ENCODE measurements at places on chromosomes 7 and 10.

- peak; percentile 53 for DNase-seq
Measured at GRCh38 chr10:58435297-58435985, 50.2 kb downstream of the TFAM start.

GRCh38 chr10:77633376-77633775 is 4.2 kb downstream of the KCNMA1 start:
- no peak for DNase-seq

DNA sequence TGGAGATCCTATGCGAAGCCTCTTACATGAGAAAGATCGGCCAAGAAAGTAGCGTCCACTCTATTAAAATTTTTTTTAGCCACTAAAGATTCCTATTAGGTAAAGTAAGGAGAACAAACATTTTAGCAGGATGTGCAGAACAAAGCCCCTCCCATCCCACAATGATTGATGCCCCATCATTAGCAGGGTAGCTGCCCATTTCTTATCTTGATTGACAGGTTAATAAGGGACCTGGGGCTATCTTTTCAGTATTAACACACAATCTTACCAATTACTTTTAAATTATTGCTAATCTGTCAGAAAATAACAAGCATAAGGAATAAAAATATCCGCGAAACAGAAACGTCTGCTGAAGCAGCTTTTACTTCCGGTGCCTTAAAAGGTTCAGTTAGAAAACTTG is 5.1 kb downstream of the FZD8 start:
- no peak for DNase-seq

GRCh38 chr7:45696476-45696875 is 122.3 kb downstream of the ADCY1 start:
- DNase-seq = no peak

- DNase-seq = no peak
Measured at GRCh38 chr10:102230861-102231356, 4.8 kb downstream of the ELOVL3 start.

GRCh38 chr7:22120391-22121053 is 174.8 kb upstream of the CDCA7L start:
- DNase-seq = no peak

- DNase-seq = no peak
Measured at GRCh38 chr7:140635345-140635744, 5.3 kb downstream of the DENND2A start.

DNA sequence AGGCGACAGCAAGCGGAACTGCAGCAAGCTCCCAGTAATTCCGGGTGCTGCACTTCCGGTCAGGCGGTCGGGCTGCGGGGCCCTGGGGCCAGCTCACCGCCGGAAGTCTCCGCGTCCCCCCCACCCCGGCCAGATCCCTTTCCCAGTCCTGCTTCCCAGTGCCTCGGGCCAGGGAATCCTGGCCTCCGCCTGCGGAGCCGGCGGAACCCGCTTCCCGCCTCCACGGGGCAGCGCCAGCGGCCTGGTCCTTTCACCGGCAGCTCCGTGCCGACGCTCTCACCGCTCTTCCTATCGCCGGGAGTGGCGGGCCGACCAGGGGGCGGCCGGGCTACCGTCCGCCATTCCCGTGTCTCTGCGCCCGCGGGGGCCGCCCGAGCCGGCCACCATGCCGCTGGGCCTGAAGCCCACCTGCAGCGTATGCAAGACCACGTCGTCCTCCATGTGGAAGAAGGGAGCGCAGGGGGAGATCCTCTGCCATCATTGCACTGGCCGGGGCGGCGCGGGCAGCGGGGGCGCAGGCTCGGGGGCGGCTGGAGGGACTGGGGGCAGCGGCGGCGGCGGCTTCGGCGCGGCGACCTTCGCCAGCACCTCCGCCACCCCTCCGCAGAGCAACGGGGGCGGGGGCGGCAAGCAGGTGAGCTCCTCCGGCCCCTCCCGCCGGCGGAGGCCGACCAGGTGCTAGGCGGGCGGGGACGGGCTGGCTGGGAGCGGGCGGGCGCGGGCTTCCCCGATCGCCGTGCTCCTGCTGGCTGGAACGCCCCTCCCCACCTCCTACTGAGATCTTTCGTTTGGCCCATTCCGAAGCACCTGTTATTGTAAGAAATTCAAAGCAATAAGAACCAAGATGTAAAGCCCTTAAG is at the start of gene GATAD1:
Gene GATAD1 (plus strand): TSS at position 138 of the 860 bp plus-strand sequence. CDS start 248 bp downstream, at position 386.
- DNase-seq = peak; percentile 93

DNA sequence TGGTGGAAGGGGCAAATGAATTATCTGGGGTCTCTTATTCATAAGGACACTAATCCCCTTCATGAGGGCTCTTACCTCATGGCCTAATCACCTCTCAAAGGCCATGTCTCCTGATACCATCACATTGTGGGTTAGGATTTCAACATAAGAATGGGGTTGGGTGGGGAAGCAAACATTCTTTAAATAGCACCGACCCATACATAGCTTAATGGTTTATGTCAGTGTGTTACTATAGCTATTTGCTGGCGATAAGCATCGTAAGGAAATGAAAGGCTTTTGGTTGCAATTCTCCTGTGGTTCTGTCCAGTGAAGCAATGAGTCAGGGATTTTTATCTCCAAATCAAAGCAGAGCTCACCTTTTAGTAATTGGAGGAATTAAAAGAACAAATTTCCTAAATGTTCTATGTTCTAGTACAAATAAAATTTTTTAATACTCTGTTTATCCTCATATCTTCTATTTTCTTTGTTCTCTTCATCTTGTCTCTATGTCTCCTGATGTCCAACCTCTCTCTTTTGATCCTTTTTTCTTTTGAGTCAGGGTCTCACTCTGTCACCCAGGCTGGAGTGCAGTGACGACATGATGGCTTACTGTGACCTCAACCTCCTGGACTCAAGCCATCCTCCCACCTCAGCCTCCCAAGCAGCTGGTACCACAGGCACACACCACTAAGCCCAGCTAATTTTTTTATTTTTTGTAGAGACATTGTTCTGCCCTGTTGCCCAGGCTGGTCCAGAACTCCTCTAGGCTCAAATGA is 57.0 kb upstream of the GLCCI1 start:
- DNase-seq = peak; percentile 7

GRCh38 chr7:159152816-159153215 is 8.1 kb upstream of the VIPR2 start:
- DNase-seq = no peak

DNA sequence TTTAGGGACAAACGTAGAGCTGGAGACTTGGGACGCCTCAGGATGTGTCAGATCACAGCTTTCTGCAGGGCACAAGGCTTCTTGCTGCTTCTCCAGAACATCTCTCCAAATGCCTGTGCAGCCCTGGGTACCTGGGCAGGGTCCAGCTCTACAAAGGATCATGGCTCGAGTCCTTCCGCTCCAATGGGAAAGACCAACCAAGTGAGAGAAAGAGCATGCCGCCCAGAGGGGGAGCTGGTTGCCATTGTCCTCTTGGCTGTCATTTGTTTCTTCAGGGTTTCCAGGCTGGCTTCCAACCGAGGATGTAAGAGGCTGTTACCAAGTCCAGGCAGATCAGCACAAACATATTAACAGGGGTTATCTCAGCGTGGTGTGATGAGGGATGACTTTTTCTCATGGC is 5.6 kb upstream of the LEP start:
- no peak for DNase-seq

DNA sequence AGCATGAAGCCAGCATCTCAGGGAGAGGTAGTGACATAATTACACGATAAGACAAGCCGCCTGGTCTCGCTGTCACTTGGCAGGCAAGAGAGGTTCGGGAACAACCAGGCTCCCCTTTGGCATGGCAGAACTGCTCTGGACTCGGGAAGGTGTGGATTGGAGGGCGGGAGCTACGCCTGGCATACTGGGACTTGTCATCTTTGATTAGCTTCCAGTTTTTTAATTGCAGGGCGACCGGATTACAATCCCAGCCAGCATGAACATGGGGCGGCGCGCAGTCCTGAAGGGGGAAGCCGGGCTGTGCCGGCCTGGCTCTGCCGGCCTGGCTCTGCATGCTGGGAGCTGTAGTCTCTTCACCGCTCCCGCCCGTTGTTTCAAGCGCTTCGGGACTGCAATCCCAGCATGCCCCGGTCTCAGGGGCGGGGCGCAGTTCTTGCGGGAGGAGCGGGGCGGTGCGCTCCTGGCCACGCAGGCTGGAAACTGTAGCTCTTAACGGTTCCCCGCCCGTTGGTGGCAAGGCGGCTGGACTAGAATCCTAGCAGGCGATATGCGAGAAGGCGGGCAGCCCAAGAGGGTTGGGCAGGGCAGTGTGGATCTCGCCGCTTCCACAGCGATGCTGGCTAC is 45.5 kb upstream of the ZNF716 start:
- DNase-seq = no peak

DNA sequence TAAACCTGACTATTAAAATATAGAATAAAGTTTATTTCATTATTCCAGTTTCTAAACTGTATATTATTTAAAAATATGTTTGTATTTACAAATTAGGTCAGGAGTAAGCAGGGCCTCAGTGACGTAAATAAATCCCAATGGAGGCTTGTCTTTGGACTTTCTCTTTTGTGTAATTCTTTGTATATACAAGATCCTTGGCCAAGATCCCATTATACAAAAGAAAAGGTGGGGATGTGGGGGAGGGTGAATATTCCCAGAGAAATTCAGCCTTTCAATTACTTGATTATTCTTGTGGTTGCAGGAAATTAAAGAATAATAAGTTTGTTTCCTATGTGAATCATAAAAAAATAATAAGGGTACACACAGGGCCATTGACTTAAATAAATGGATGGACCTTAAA is 178.7 kb upstream of the PRPS1L1 start:
- DNase-seq = no peak

GRCh38 chr10:17022896-17023295 is 106.7 kb downstream of the CUBN start:
- no peak for DNase-seq

GRCh38 chr7:123211545-123211944 is 11.8 kb upstream of the SLC13A1 start:
- no peak for DNase-seq

GRCh38 chr7:158327571-158328180 is 259.9 kb downstream of the PTPRN2 start:
- no peak for DNase-seq

DNA sequence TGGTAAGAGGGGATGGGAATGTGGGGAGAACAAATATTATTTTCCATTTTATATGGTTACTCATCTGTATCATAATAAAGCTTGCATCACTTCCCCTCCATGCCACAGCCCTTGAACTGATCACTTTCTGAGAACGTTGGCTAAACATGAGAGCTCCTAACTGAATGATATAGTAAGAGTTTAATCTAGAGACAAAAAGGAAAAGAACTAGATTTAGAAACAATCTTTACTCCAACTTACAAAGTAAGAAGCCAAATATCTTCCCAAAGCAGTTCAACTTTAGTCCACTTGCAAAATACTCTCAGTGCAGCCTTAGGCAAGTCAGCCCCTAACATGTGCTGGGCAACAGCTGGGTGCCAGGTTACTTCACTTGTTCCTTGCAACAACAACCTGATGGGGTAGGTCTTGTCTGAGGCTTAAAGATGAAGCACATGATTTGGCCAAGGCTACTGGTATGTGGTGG is 20.3 kb downstream of the SMURF1 start:
- DNase-seq = no peak

- DNase-seq = no peak
Measured at GRCh38 chr10:84262190-84262956, 17.5 kb downstream of the RGR start.

GRCh38 chr10:71252220-71252619 is 39.9 kb downstream of the UNC5B start:
- no peak for DNase-seq

GRCh38 chr10:77507291-77507880 is 130.2 kb downstream of the KCNMA1 start:
- DNase-seq = no peak

GRCh38 chr10:124632064-124632531 is 112.1 kb downstream of the FAM53B start:
- DNase-seq = no peak

GRCh38 chr7:18445916-18446520 is 49.5 kb upstream of the HDAC9 start:
- DNase-seq = no peak

DNA sequence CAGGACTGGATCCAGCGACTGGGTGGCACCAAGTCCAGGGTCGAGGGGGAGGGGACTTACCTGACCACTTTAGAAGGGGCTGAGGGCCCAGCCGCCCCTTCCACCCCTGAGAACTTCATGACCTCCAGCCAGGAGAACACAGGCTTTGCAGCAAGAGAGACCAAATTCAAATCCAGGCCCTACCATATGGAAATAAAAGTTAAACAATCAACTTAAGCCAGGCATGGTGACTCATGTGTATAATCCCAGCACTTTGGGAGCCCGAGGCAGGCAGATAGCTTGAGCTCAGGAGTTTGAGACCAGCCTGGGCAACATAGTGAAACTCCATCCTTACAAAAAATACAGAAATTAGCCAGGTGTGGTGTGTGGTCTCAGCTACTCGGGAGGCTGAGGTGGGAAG is 61.9 kb downstream of the COL13A1 start:
- no peak for DNase-seq

GRCh38 chr7:137690635-137691034 is 156.1 kb downstream of the DGKI start:
- DNase-seq = no peak

GRCh38 chr10:62373995-62374861 is at the start of gene ZNF365:
ZNF365 (plus strand) TSS chr10:62374369; CDS start chr10:62376194, 1,825 bp downstream.
- DNase-seq = peak; percentile 74
